ENCODE measurements at places on chromosomes 2 and 18.

- no peak for DNase-seq
These were observed 171.4 kb upstream of the SERPINE2 start for GRCh38 chr2:224210286-224211180.

GRCh38 chr2:201419986-201420385 lies 31.3 kb downstream of the TRAK2 start:
- no peak for DNase-seq

GRCh38 chr18:23377669-23378301 lies 75.3 kb upstream of the RIOK3 start:
- no peak for DNase-seq

DNA sequence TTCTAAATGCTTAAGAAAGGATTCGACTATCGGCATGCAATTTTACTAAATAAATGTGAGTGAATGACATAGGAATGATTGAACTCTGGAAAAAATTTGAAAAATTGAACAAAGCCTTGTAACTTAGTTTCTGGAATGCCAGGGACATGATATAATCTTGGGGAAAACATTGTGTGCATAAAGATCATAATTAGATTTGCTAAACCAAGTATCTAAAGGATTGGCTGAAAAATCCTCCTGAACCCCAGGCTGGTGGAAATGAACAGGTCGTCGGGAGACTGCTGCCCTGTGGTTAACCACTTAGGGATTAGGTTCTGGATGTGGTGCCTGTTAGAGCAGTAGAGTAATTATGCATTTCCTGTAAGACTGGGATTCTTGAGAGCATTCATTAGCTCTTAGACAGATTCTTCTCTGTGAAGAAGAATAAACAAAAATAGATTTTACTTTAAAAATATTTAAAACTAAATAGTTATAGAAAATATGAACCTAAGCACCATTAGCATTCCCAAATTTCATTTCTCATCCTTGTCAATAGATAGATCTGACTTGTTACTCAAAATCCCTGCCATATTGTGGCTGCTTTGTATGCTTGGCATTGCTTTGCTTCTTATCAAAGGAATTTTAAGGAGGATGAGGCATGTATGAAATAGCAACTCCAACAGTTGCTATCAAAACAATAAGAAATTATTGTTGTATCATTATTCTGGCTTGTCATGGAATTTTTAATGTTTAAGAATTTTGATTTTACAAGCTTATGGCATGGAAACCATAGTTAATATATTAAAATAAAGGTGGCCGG lies 55.9 kb downstream of the LYPD6B start:
- no peak for DNase-seq

- no peak for DNase-seq
These were observed 47.2 kb downstream of the USP34 start for GRCh38 chr2:61423714-61424113.

DNA sequence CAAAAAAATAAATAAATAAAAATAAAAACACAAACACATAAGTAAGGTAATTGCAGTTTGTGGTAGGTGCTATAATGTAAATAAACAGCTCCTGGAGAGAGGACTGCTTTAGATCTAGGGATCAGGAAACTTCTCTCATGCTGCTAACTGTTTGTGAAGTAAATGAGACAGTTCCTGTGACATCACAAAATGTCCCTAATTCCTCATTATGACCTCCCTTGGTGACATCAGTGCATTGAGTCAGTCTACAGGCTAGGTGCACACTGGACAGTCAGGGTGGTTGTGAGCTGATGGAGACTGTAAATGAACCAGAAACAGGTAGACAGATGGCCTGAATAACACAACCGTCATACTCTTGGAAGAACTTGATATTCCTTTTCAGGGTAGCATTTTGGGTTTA lies 13.4 kb downstream of the ERICH2 start:
- DNase-seq = no peak

DNA sequence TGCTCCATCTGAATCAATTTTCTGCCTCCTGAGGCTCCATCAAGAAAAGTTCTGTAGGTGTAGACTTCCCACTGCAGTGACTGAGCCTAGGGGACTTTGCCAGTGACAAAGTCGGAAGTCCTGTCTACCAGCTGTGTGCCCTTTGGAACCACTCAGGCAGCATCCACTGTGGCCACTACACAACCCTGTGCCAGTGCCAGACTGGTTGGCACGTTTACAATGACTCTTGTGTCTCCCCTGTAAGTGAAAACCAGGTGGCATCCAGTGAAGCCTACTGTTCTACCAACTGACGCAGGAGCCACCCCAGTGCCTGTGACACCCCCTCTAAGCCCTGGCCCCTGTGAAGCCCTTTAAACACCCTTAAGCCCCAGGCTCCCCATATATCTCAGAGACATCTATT lies 132.1 kb upstream of the SERPINE2 start:
- DNase-seq = no peak

DNA sequence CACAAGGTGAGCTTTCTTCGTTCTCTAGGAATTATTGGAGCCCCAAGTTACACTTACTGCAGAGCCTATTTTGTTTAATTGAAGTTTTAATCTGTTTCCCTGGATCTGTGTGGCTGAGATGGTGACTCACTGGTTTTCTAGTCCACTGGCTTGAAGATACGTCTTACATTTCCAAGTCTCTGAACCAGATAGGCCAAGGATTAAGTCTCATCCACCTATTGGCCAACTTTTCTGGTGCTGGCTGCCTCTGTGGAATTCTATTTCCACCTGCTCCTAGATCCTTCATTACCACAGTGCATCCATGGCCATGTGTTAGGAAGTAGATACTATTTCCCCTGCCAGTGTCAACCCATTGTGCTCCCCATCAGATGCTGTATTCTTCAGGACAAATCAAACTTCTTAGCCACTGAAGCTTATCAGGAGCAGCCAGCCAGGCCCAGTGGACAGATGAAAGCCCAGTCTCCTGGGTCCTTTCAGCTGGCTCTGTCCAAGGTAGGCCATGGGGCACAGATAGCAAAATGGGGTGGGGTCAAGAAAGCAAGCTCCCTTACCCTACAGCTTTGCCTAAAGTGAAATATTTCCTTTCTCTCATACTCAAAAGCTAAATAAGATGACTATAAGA lies 198.8 kb upstream of the TCF4 start:
- DNase-seq = no peak

GRCh38 chr2:197092431-197092830 lies 165.9 kb upstream of the PGAP1 start:
- DNase-seq = no peak

GRCh38 chr18:55085557-55086285 lies 126.5 kb upstream of the CCDC68 start:
- DNase-seq = no peak

- DNase-seq = no peak
These were observed 10.4 kb downstream of the ST8SIA3 start for GRCh38 chr18:57362714-57363113.

DNA sequence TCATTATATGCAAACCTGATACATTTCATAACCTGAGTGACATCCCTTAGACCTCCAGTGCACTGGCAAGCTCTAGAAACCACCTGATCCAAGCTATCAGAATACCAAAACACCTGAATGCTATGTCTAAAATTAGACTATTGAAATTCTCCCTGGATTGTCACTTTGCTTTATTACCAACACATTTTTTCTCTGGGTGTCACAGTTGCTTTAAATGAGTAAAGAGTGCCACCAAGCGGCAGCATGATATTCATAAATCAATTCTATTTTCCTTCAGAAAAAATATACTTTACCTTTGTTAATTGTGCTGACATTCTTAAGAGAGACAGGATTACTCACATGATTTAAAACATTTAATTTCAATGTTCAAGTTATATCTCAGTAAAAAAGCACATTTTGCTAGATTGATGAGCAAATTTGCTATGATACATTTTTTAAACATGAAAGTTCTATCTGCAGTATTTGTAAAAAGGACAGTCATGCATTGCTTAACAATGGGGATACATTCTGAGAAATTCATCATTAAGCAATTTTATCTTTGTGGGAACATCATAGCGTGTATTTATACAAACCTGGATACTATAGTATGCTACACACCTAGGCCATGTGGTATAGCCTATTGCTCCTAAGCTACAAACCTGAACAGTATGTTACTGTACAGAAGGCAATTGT lies 338.4 kb upstream of the SLC39A10 start:
- peak; percentile 70 for DNase-seq

- no peak for DNase-seq
These were observed 62.4 kb upstream of the TNP1 start for GRCh38 chr2:216922175-216922780.

DNA sequence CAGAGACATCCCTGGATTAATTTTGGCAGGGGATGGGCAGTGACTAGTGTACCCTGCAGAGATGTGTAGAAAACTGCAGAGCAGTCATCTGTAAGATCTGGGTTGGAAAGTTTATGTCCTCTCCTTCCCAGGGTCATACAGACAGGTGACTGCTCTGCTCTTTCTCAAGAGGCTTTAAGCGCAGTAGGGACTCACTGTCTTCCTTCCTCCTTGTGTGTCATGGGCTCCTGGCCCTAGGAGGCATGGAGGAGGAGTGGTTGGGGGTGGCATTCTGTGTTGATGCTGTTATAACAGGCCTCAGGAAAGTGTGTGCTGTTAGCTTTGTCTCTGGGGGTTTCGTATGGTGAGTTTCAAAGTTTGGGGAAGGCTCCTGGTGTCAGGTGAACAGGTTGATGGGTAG lies 130.5 kb upstream of the MGAT5 start:
- DNase-seq = no peak

DNA sequence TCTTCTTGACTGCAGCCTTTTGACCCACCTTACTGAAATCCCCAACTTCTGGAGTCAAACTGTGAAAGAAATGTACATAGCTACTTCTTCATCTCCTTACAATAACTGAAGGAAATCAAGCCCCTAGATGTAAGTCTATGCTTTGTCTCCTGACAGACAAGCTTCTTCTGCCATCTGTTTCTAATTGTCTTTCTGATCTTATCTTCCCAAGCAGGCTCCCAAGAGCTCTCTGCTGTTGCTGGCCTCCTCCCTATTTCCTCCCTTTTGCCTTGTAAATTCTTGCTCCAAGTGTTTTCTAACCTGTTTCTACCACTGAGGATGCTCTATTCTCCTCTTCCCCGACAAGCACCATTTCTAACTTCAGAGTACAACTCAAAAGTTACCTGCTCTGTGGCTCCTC lies 77.4 kb upstream of the OSR1 start:
- DNase-seq = no peak

DNA sequence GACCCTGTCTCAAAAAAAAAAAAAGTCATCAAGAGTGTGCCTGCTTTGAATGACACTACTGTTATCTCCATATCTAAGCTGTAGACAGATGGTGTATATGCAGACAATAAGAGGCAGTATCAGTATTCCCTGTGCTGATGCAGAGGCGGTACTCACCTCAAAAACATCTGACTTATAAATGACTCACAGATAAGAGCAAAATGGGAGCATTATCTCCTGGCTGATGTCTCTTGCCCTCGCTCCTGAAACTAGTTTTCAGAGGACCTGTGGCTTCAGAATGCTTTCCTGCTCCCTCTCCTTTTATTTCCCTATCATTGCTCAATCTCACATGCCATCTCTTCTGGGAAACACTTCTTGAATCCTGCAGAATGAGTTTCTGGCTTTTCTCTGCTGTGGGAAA lies 289.6 kb downstream of the PTPRM start:
- no peak for DNase-seq

- DNase-seq = peak; percentile 42
These were observed 104.7 kb upstream of the MYO3B start for GRCh38 chr2:170073288-170073687.

GRCh38 chr18:48371854-48372602 lies 37.2 kb downstream of the ZBTB7C start:
- DNase-seq = no peak

DNA sequence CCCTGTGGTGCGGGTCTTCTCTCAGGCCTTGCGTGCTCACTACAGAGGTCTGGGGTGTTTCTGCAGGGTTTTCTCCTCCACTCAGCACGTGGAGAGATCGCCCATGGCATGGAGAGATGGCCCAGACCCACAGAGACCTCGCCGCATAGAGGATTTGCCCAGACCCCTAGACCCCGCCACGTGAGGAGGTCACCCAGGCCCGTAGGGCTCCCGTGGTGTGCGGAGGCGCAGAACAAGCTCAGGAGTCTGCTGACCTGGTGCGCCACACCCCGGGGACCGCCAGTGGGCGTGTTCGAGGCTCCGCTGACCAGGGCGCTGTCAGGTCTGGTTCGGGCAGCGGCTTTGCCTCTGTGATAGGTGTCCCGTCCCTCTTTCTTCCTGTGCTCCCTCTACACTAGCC lies 64.5 kb downstream of the ADI1 start:
- no peak for DNase-seq

GRCh38 chr2:27781496-27781895 lies 10.0 kb downstream of the MRPL33 start:
- DNase-seq = no peak

- DNase-seq = no peak
These were observed 758.1 kb upstream of the SALL3 start for GRCh38 chr18:78221496-78221895.

DNA sequence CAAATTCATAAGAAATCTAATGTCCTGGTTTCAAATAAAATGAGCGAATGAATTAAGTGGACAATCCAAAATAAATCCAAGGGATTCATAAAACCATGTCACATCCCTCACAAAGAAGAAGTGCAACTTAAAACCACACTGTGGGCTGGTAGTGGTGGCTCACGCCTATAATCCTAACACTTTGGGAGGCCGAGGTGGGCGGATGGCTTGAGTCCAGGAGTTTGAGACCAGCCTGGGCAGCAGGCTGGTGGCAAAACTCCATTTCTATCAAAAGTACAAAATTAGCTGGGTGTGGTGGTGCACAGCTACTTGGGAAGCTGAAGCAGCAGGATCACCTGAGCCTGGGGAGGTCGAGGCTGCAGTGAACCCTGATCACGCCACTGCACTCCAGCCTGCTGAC lies 25.4 kb downstream of the FAM98A start:
- no peak for DNase-seq

- DNase-seq = no peak
These were observed 33.5 kb upstream of the SPRED2 start for GRCh38 chr2:65465857-65466256.

GRCh38 chr18:58314284-58314683 lies 270.3 kb downstream of the NEDD4L start:
- DNase-seq = no peak

- DNase-seq = no peak
These were observed 49.3 kb upstream of the PAX8 start for GRCh38 chr2:113328043-113328442.

GRCh38 chr2:74893332-74893731 lies 59.4 kb downstream of the HK2 start:
- DNase-seq = no peak

DNA sequence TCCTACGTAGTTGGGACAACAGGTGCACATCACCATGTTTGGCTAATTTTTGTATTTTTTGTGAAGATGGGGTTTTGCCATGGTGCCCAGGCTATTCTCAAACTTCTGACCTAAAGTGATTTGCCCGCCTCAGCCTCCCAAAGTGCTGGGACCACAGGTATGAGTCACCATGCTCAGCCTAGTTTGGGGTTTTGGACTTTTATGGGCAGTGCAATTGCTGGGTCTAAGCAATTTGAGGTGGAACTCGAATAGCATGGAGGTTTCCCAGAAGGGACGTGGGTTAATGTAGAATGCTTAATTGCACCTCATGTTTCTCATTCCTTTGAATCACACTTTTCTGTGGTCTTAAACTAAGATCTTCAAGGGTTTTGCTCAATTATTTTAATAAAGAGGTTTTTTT lies 102.3 kb upstream of the EPHA4 start:
- no peak for DNase-seq

- DNase-seq = no peak
These were observed 69.6 kb downstream of the COL5A2 start for GRCh38 chr2:189109921-189110397.

GRCh38 chr18:34281290-34281689 lies 56.6 kb upstream of the NOL4 start:
- DNase-seq = peak; percentile 41
